ENCODE measurements at places on chromosomes 7 and 10.

- DNase-seq = peak; percentile 69
Observed at GRCh38 chr10:84267503-84268126, 22.8 kb downstream of the RGR start.

GRCh38 chr7:44103923-44104859 lies at the start of gene AEBP1:
Gene AEBP1 (plus strand): TSS chr7:44104345. CDS start chr7:44104666, 321 bp downstream.
- DNase-seq = no peak

- DNase-seq = no peak
Observed at GRCh38 chr7:25669961-25670841, 441.9 kb upstream of the NPVF start.

DNA sequence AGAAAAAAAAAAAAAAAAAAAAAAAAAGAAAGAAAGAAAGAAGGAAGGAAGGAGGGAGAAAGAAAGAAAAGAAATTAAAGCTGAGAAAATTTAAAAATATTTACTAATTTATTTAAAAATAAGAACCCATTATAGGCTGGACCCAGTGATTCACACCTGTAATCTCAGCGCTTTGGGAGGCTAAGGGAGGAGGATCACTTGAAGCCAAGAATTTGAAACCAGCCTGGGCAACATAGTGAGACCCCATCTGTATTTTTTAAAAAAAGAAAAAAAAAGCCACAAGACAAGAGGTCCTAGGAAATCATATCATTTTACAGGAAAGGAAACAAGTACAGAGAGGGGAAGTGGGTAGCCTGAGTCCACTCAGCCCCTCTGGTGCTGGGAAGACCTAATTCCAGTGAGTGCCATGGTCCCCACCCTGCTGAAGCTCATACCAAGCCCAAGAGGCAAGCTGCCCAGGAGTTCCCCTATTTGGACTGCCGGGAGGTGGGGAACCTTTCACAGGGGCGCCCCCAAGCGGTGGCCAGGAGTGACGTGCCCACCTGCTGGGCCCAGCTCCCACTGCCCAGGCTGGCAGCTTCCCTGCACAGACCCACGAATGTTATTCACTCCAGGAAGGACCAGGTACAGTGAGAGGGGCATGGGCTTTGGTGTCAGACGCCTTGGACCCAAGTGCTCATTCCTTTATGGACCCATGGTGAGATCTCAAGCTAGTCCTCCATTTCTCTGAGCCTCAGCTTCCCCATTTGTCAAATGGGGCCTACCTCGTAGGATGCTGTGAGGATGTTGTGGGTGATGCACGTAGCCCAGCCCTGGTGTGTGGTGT lies 133.6 kb downstream of the ZMIZ1 start:
- DNase-seq = peak; percentile 34

- no peak for DNase-seq
Observed at GRCh38 chr10:21934307-21934706, 69.2 kb downstream of the DNAJC1 start.

GRCh38 chr10:44864637-44865288 lies 46.4 kb upstream of the TMEM72 start:
- DNase-seq = peak; percentile 65

- DNase-seq = no peak
Observed at GRCh38 chr10:84845628-84846261, 517.4 kb downstream of the CCSER2 start.

DNA sequence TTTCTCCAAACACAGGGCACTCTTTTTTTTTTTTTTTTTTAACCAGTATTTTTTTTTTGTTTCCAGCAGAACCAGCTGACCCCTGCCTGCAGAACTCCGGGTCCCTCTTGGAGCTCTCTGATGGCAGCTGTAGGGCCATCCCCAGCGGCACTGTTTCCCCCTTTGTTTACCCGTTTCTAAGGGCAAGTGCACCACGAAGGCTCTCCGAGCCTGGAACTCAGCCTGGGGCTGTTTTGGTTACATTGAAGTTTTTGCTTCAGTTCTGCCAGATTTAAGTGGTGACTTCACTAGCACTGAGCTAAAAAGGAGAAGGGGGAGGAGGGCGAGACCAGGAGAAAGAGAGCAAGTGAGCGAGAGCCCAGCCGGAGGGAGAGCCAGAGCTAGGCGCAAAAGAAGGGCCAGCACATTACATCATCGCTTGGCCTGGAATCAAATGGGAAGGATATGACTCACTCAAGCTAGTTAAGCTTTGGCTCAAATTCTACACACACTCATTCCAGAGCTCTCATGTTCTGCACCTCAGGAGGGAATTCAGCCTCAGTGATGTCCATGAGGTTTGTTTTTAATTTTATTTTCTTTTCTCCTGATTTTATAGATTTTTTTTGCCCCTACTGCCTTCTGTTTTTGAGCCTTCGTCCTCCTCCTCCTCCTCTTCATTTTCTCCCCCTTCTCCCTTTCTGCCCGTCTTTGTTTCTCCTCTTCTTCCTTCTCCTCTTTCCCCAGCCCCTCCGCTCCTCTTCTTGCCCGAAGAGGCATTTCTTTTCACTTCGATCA lies 272.3 kb downstream of the TRIL start:
- DNase-seq = no peak

DNA sequence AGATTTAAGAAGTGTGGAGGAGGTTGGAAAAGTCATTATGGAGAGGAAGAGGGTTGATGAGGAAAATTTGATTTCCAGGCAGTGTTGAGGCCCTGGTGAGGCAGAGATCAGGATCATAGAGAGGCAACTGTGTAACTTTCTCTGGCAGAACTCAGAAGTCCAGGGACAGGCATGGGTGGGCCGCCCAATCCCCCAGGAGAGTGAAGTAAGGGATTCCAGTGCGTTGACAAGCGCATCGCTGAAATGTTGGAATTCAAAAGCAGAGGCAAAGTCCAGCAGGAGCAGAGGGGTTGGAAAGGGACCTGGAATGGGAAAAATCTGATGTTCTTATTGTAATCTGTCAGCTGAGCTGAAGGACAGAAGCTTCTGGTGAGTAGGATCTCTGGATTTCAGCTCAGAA lies 207.3 kb downstream of the FAM107B start:
- no peak for DNase-seq

GRCh38 chr7:144378651-144379050 lies 23.4 kb downstream of the ARHGEF5 start:
- DNase-seq = no peak

DNA sequence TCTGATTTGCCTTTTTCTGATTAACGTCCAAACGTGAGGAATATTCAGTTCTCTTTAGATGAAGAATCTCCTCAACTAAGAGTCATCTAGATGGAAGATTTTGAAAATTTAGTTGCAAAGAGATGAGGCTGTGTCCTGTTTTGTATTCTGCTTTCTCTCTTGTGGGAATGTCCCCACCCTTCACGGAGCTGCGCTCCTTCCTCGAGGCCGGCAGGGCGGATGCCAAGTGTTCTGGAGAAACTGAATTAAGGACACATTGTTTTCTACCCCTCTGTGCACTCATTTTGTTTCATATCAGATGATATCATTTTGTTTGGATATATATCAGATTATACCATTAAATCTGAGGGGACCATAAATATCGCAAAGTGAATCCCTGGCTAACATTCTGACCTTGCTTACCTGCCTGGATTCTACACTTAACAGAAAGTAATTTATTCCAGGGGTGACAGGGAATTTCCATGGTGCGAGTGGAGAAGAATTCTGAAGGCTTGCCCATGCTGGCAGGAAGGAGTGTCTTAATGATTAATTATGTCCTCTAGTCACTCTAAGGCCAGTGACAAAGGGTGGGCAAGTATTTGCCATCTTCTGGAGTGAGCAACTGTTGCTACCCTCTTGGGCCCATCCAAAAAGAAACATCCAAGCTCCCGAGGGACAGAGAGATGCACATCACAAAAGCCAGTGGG lies 47.9 kb upstream of the IGFBP3 start:
- no peak for DNase-seq

DNA sequence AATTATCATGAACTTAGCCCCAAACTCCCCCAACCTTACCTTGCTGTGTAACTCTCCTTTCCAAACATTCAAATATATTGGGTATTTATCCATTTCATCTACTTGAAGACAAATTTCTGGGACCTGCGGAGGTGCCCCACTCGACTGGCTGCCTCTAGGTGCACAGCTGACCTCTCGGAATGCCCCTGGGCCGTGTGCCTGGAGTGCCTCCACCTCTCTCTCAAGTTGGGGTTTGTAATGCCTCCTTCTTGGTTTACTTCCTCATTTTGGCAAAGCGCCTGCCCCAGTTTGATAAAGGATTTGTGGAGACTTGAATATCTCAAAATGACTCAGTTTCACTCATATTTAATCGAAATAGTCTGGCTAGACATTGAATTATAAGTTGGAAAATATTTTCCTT lies 16.6 kb downstream of the ZNF777 start:
- no peak for DNase-seq

DNA sequence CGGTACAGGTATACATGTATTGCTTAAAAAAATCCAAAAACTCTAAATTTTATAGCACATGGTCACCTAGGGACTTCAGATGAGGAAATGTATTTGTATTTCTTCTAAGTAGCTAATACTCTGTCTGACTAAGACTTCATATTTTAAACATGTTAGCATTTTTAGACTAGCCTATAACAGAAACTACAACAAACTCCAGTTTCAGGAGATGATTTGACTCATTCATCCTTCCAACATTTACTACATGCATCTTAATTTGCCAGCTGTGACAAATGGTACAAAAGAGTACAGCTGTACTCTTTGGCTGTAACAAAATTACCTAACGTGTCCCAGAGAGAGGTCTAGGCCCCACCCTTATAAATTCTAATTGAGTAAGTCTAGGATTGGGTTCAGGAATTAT lies 22.2 kb downstream of the TMEM209 start:
- DNase-seq = no peak

DNA sequence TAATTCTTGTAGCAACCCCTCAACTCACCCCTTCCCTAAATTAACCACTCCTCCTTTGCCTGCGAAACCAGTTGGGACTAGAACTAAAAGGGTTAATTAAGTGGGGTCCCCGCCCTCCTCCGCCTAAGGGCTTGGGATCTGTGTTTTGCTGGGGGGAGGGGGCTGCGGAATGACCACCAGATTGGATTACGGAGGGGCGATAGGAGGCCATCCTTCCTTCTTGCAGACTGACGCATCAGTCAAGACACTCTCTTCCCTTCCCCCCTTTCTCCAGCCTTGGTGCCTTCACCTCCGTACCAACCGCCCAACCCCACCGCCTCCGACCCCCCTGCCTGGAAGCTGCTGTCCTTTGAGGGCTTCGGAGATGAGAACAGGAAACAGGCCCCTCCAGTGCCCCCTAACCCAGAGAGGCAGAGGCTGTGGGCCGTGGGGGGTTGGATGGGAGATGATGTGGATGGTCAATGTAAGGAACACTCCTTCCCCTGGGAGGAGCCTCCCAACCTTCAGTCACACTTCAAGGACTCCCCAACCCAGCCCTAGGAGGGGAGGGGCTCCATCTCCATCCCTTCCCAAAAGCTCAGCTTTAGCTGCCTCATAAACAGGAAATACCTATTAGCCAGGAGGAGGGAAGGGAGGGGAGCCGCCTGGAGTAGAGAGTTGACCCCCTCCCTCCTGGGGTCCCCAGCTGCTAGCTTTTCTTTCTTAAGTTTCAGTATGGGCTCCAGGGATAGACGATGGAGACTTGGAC lies 997 bp upstream of the LDB1 start:
- DNase-seq = no peak

Measured in stimulated activated CD8-positive, alpha-beta memory T cell treated with anti-CD3 and anti-CD28 coated beads, Interleukin-7, amount 100 ng/mL, for 48 hours (primary cell).